CD4-positive, alpha-beta T cell treated with Interleukin-15 for 1 hour (primary cell): ENCODE measurements at places on chromosomes 7 and 10.
A peak's percentile ranks its signal among the peaks of the same experiment; 100 is the strongest.

DNA sequence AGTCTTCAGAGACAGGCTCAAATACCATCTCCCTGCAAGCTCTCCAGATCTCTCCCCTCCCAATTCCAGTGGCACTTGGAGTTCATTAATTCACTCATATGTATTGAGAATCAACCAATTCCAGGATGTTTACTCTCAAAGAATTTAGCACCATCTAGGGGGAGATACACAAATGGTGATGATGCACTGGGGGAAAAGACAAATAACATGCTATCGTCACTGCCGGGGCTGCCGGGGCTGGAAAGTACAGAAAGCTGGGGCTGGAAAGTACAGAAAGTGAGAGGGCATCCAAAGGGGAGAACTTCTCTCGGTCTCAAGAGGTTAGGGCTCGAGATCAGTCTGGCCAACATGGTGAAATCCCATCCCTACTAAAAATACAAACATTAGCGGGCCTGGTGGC lies 118.7 kb downstream of the MKX start:
- DNase-seq, result no peak

DNA sequence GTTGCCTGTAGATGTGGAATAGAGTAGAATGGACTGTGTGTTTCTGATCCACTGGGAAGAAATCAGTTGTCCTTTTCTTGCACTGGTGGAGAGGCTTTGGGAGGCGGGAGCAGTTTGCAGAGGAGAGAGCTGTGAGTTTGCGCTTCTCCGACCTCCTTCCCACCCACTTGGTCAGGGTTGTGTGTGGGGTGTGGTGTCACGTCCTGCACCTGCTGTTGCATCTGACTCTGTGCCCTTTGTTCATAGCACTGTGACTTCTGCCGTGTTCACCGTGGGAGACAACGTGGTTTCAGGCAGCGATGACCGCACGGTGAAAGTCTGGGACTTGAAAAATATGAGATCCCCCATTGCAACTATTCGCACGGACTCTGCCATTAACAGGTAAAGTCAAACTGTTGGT lies 67.8 kb downstream of the WDR37 start:
- DNase-seq, result no peak

- DNase-seq, result no peak
Measured at GRCh38 chr10:27865221-27865635, 119.6 kb upstream of the MKX start.

DNA sequence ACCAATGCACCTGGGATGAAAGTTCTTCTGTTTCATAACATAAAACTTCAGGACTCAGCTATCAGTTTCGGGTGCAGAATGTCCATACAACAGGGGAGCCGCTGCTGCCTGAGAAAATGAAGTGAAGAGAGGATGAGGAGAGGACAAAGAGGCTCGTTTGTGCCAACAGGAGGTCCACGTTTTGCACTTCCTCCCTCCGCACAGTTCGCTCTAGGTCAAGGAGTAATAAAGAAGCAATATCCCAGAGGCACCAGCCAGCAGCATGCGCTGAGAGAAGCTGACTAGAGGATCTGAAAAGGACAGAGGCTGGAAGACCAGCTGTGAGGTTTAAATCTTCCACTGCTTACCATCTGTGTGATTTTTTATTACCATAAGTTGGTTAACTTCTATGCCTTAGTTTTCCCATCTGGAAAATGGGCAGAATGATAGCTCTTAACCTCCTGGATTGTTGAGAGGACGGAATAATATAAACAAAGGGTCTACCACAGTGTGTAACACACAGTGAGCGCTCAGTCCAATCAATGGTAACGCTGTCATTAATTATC lies 709 bp downstream of the GPAM start:
- DNase-seq, result no peak

- DNase-seq, result no peak
Measured at GRCh38 chr10:78584681-78585080, 484.1 kb upstream of the ZMIZ1 start.

GRCh38 chr7:86970986-86971385 lies 88.5 kb downstream of the ELAPOR2 start:
- no peak for DNase-seq

DNA sequence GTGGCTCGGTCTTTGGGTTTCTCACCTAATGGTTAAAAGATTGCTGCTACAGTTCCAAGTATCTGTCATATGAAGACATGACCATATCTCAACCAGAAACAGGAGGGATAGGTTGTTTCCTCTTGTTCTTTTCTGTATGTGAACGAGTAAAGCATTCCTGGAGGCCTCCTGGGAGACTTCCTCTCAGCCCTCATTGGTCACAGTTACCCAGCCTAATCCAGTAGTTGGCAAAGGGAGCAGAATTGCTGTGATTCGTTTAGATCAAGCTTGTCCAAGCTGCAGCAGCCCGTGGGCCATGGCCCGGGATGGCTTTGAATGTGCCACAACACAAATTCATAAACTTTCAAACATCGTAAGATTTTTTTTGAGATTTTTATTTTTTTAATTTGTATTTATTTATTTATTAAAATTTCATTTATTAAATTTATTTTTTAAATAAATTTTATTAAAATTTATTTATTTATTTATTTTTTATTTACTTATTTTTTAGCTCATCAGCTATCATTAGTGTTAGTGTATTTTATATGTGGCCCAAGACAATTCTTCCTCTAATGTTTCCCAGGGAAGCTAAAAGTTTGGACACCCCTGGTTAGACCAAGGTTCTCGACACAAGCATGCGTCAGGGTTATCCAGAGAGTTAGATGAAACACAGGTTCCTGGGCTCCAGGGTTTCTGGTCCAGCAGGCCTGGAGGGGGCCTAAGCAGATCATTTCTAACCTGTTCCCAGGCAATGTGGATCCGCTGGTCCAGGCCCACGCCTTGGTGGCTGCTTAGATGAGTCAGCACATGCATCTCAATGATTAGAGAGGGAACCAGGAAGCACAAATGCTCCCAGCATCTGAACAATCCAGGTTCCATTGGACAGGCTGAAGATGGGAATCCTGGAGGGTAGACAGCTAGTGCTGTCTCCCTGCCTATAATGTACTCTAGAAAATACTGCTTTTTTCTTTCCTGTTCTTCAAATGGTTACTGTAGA lies 25.6 kb downstream of the CDC123 start:
- no peak for DNase-seq

GRCh38 chr7:37181550-37181932 lies 267.1 kb downstream of the ELMO1 start:
- no peak for DNase-seq

- DNase-seq, result no peak
Measured at GRCh38 chr10:24992512-24993133, 23.3 kb downstream of the ENKUR start.

- no peak for DNase-seq
Measured at GRCh38 chr10:72167118-72167517, 48.7 kb upstream of the ANAPC16 start.

GRCh38 chr10:69736886-69737641 lies 64.6 kb upstream of the COL13A1 start:
- DNase-seq, result no peak

GRCh38 chr10:4867109-4867519 lies 41.1 kb downstream of the AKR1E2 start:
- DNase-seq, result no peak

DNA sequence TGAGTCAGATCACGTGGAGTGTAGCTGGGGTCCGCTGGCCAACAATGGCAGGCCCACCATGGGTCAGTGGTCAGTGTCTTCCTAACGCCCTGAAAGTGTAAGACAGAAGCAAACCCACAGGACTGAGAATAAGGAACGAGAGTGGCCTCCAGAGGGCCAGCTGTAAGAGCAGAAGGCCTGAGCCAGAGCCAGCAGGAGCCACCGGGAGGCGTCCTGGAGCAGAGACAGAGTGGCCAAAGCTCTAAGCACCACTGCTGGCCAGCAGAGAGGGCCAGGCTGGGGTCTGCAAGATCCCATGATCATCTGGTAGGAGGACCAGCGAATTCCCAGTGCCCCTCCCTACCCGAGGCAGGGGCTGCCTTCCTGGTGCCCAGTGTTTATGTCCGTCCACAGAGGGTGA lies 9.2 kb downstream of the CCDC201 start:
- no peak for DNase-seq

DNA sequence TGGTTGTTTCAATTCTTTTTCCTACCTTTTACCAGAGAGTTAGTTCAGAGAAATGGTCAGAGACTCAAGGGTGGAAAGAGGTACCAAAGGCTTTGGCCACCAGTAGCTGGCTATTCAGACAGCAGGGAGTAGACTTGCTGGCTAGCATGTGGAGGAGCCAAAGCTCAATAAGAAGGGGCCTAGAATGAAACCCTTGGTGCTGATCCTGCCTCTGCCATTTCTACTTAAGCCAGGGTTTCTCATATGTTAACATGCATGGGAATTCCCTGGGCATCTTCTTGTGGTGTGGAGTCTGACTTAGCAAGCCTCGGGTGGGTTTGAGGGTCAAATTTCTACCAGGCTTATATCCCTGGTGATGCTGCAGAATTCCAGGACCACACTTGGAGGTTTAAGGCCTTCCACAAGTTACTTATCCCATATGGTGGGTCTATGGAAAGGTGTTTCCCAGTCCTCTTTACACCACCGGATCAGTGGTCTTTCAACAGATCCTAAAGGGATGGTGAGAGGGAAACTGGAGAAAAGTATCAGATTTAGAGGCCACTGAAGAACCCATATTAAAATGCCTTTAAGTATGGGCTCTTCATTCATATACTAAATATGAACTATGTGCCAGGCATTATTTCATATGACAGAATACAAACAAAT lies 3.2 kb downstream of the IL6 start:
- no peak for DNase-seq

DNA sequence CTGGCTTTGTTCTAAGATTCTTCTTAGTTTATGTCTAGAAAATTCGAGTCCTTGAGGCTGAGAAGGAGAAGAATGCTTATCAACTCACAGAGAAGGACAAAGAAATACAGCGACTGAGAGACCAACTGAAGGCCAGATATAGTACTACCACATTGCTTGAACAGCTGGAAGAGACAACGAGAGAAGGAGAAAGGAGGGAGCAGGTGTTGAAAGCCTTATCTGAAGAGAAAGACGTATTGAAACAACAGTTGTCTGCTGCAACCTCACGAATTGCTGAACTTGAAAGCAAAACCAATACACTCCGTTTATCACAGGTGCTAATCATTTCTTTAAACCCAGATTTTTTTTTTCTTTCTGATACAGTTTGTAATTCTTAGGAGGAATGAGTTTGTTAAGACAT lies 6.7 kb downstream of the CEP55 start:
- no peak for DNase-seq

DNA sequence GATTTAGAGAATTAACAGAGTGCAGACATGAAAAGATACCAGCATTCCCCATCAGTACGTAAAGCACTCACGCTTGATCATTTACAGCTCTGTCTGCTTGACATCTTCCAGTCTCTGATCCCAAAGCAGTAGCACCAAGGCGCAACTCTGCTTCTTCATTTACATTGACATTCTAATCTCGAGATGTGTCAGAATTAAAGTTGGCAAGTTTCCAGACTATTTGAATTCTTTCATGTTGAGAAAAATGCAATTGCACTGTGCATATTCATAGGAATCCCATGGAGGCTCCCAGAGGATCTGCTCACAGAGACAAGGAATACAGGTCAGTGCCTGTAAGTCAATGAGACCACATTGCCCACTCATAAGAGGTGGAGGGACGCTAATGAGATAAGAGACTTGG lies 183.9 kb downstream of the LRRN3 start:
- no peak for DNase-seq

DNA sequence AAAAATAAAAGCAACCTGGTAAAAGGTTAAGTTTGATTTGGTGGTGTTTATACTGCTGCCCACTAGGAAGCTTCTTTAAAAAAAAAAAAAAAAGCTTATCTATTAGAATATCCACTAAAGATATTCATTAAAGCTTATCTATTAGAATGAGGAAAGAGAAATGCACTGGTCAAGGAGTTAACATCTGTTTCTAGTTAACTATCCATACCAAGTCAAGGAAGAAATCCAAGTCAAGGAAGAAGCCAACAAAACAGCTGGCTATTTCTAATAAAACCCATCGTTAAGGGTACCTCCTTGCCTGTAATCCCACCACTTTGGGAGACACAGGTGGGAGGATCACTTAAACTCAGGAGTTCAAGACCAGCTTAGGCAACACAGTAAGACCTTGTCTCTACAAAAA lies 82.6 kb downstream of the JMJD1C start:
- DNase-seq, result no peak

GRCh38 chr10:10722422-10722821 lies 295.2 kb upstream of the CELF2 start:
- DNase-seq, result no peak

DNA sequence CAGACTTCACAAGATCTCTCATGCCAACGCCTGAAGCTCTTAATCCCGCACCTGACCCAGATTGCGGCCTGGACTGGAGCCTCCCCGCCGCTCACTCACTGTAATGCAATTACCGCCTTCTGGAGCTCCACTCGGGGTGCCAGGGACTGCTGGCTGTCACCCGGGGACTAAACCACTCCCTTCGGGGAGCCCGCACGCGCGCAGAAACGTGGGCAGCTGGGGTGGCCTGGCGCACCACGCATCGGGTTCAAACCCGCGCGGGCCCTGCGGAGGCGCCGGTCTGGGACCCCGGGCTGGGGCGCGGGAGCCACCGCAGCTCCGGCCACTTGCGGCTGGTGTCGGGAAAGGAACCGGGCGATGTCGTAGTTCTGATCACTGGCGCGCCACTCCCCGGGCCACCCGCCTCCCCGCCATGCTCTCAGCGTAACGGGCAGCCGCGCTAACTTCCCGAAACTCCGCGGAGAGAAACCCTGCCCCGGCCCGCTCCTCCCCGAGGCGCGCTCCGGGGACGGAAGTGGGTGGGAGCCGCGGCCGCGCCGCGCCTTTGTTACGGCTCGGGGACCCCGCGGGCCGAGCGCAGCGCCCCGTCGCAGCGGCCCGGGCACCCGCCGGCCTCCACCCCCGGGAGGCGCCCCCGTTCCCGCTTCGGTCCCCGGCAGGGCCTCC lies 100.3 kb upstream of the SVIL start:
- peak; percentile 58 for DNase-seq

GRCh38 chr7:134254311-134254710 lies 62.4 kb downstream of the SLC35B4 start:
- no peak for DNase-seq

DNA sequence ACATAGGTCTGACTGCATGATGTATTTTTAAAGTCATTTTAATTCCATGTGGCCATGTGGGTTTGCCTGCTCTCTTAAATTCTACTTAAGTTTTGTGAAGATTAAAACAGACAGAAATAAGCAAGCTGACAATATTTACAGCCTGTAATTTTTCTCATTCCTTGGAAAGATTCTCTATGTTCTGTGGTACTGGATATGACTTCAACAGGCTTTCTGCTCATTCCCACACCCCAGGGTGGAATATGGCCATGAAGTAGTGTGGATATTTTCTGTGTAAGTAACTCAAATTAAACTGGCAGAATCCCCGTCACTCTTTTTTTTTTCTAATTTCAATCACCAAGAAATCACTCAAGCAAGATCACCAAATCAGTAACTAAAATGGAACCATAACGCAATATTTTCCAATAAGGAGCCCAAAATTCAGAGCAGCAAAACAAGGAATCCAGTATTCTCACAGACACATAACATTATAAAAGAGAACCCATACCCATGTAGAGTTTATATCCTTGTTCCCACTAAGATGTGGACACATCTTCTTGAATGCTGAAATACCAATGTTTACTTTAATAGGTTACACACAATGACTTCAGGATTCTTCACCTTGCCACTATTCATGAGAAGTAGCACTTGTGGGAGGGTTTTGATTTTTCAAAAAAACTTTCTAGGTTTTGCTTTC lies 5.7 kb downstream of the HOXA5 start:
- no peak for DNase-seq

GRCh38 chr7:134692344-134692705 lies 45.7 kb downstream of the BPGM start:
- no peak for DNase-seq
